ENCODE measurements at places on chromosomes 16 and 17.

GRCh38 chr16:3092501-3092941 lies 6.6 kb downstream of the ZSCAN10 start:
- DNase-seq = no peak

DNA sequence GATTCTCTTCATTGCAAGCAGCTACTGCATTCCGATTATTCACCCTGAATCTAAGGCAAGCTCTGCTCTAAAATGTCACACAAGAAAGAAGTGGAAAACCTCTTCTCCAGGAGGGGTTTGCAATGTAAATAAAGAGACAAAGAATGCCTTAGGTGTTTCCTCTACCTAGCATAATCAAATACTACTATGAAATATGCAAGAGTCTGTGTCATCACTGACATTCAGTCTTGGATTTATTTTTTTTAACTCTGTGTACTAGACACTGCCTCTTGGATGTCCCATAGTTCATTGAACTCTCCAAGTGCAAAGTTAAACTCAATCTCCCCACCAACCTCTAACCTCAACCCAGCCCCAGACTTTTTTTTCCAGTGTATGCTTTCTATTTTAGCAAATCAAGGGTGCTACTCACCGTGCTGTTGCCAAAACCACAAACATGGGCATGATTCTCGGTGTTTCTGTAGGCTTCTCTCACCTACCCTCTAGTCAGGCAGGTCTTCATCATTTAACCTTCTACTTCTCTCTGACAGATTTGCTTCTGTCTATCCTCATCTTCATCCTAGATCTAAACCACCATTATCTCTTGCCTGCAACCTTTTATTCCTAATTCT lies 329.1 kb downstream of the CDH13 start:
- DNase-seq = no peak

DNA sequence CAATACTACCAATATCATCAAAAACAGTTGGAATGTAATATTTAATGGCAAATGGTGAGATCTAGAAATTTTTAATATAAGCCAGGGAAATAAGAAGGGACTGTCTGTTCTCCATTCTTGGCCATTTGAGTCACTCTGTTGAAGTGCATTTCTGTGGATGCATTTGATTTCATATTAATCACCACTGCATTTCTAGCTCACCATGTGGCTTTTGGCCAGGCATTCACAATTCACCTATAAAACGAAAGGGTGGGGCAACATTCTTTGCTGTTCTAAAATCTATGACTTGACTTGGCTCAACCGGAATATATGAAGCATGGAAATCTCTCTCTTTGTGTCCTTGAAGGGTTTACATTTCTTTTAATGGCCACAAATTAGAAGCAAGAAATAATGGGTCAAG lies 483.0 kb downstream of the SLC39A11 start:
- DNase-seq = peak; percentile 62

DNA sequence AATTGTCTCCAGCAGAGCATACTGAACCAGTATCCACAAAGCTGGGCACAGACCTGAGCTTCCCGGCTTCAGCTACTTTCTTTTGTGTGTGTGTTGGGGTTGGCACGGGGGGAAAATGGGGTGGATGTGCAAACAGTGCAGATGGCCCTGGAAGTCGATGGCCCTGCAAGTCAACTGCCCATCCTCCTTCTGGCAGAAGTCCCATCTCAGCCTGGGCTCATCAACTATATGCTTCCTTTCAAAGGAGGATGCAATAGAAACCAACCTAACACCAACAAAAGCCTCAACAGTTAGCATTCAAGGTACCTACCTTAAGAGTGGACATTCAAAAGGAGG lies 55.7 kb downstream of the SOX9 start:
- no peak for DNase-seq

DNA sequence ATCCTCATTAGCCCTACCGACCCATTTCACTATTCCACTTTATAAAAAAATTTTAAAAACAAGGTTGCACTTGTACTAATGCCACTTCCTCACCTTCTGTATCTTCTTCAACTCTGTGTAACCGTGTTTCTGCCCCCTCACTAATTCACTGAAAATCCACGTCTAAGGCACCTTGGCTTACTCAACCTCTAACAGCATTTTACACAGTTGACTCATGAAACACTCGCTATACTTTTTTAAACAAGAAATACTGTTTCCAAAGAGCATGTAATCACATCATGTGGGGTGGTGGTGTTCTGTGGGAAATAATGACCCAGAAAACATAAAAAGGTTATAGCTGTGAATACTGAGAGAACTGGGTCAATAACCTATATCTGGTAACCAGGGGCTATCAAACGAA lies 79.9 kb downstream of the NCOR1 start:
- no peak for DNase-seq

GRCh38 chr17:82148997-82149396 lies 51.0 kb upstream of the FASN start:
- DNase-seq = peak; percentile 5

GRCh38 chr17:5785867-5786509 lies 201.7 kb upstream of the NLRP1 start:
- DNase-seq = peak; percentile 52

DNA sequence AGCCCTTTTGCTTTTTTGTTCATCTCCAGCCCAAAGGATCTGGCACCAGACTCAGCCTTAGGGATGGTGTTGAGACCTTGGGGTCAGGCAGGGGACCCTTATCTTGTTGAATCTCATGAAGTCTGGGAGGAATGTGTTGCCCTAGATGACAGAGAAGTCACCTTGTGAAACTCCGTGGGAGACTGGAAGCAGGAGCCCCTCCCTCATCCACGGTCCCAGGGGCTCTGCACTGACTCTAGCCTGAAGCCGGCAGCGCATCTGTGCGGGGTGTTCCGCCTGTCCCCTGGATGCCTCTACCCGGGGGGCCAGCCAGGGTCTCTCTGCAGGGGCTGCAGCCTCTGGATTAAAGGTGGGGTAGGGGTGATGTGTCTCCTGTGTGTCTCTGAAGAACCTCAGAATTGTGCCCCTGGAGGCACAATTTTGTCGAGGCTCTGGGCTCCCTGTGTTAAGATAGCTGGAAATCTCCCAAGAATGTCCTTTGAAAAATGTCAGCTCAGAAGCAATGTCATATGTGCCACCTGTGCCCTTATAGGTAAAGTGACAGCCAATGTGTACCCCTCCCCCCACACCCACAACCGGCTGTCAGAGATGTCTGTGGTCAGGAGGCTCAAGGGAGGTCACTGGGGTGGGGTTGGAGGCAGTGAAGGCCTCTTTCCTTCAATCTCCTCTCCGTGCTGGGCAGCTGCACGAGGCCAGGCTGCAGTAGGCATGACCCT lies 32.1 kb upstream of the CDC42EP4 start:
- DNase-seq = peak; percentile 31

DNA sequence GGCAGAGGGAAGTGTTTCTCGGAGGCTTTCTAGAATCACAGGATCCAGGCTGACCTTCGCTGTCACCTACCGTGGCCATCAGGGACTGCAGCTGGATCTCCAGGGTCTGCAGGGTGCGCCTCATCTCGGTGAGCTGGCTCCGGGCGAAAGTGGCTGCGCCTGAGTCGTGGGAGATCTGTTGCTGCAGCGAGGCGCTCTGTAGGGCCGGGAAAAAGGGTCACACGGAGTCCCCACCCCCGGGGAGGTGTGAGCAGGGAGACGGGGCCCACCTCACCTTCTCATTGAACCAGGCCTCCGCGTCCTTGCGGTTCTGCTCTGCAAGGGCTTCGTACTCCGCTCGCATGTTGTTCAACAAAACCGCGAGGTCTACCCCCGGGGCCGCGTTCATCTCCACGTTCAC lies 2.9 kb downstream of the KRT28 start:
- no peak for DNase-seq

Measured in RPMI7951 (cell line).